Common myeloid progenitor, CD34-positive (primary cell): ENCODE measurements at places on chromosomes 1 and 21.

DNA sequence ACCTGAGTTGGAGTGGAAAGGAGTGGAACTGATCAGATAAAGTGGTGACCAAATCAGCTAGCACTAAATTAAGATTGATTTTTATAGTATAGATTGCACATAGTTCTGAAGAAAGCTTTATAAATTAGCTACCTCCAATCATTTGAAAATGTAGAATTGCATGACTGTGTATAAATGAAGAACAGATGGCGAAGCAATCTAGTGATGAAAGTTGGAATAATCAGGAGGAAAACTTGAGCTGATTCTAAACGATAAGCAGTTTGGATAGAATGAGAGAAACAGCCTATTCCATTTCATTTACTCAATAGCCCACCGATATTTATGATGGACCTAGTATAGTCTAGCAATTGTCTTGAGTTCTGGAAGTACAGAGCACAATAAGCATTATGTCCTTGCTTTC lies 661.5 kb downstream of the PLA2G4A start:
- DNase-seq, result no peak

GRCh38 chr1:162009501-162010174 lies 14.0 kb downstream of the OLFML2B start:
- no peak for DNase-seq

- DNase-seq, result no peak
Observed at GRCh38 chr1:89640440-89640839, 7.5 kb downstream of the LRRC8C start.

- no peak for DNase-seq
Observed at GRCh38 chr1:160560045-160560705, 19.1 kb downstream of the CD84 start.

- DNase-seq, result no peak
Observed at GRCh38 chr1:153608742-153609584, 4.0 kb downstream of the S100A16 start.

DNA sequence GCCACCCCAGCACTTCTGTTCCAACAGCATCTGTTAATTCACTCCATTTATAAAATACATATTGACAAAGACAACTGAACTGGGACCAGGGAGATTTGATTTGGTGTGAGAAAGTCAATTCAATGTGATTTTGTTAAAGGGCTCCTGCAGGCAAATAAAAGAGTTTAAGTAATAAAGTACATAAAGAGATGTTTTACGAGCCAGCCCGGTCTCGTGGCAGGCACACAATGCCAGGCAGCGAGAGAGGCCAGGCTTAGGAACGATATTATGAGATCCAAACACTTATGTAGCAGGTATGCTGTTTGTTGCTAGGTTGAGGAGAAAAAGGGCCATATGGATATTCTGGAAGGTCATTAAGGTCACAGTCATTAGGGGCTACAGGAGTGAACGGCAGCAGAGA lies 227.1 kb downstream of the KCTD3 start:
- DNase-seq, result no peak

- DNase-seq, result no peak
Observed at GRCh38 chr1:197763307-197763706, 12.0 kb downstream of the DENND1B start.

DNA sequence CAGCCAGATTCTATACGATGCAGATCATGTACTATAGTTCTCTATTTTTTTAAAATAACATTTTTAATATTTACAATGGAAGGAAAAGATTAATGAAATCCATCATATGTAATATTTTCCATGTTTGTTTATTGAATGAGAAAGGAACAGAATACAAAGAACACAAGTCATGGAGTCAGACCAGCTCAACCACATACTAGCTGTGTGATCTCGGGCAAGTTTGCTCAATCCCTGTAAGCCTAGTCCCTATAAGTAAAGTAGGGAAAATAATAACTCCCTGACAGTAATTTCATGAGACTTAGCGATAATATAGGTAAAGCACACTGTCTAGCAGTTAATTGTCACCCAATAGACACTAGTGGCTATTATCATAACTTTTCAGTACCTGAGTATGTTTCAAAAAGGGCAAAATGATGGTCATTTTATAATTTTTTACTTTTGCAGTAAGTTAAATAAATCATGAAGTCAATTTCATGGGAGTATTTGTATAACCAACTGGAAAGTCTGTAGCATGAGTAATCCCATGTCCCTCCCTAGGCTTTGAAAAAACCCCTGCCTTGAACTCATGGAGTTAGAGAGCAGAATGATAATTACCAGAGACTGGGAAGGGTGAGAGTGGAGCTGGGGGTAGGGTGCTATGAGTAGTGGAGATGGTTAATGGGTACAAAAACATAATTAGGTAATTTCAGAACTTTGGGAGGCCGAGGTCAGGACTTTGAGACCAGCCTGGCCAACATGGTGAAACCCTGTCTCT lies 37.0 kb upstream of the EPS15 start:
- no peak for DNase-seq

GRCh38 chr1:61183471-61184039 lies 101.2 kb downstream of the NFIA start:
- no peak for DNase-seq

DNA sequence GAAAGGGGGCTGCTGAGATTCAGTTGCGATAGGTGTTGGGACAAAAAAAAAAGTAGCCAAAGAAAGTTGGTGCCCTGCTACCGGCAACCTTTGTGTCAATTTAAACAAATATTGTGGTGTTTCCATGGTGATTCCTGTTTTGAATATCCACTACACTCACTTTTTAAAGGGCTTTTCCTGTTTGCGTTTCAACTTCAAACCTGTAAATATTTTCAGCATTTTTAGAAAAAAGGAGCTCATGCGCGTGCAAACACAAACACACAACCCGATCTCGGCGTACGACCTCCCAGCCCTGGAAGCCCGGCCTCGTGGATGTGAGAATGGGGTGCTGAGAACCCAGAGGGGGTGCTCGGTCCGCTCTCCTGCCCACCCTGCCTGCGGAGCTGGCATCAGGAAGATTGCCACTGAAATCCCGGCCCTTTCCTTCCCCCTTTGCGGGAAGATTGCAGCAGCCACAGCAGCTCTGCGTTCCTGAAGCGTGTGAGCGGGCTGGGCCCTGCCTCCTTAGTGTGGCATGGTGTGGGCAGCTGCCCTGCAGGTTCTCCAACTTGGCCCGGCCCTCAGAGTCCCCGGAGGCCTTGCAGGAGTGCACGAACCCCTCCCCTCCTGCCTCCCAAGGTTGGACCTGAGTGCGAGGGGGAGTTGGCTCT lies 34.8 kb downstream of the CASZ1 start:
- peak; percentile 8 for DNase-seq

DNA sequence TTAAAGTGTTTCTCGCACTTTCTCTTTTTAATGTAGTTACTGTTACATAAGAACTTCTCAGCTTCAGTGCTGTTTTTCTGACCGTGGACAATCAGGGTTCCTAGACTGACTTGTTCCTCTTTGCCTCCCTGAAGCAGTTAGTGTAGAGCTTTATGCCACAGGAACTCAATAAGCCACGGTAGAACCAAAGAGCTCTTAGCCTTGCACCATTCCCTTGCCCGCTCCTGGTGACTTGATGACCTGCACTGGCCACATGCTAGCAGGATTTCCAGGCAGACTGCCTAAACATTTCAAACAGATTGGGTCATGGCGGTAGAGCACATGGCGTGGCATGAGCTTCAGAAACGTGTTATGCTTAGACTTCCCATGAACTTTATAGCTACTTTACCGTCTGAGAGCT lies 18.8 kb upstream of the FASLG start:
- DNase-seq, result no peak

DNA sequence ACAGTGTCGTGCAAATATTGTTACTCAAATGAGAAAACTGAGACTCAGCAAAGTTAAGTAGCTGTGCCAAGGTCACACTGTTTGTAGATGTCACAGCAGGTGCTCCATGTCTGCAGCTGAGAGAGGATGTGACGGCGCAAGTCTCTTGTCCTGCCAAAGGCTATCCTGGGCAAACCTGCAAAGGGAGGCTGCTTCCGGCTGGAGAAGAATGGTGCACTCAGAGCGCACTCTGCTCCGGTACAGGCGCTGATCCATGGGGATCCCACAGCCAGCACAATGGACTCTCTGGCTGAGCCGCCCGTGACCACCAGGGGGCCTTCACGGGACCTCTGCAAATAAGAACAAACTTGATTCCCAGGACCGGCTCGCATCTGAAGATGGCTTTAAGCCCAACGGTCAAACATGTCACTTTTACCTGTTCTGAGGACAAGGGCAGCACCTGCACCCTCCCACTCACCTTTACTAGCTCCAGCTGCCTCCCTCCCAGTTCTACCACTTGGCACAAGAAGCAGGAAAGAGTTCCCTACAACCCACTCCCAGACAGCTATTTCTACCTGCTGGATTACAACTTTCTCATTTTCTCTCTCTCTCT lies 21.9 kb downstream of the RD3 start:
- peak; percentile 41 for DNase-seq

DNA sequence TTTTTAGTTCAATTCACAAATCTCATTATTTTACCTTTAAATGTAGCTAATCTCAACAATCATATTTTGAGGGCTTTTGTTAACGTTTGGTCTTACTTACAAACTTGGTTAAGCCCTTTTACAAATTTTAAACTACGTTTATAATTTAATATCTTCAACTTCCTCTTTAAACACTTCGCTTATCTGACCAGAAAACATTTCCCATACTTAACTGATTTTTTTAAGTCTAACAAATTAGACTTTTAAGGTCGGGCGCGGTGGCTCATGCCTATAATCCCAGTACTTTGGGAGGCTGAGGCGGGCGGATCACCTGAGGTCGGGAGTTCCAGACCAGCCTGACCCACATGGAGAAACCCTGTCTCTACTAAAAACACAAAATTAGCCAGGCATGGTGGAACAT lies 300.9 kb downstream of the LMX1A start:
- peak; percentile 91 for DNase-seq

- DNase-seq, result peak; percentile 50
Observed at GRCh38 chr1:199742547-199742946, 285.0 kb upstream of the NR5A2 start.

DNA sequence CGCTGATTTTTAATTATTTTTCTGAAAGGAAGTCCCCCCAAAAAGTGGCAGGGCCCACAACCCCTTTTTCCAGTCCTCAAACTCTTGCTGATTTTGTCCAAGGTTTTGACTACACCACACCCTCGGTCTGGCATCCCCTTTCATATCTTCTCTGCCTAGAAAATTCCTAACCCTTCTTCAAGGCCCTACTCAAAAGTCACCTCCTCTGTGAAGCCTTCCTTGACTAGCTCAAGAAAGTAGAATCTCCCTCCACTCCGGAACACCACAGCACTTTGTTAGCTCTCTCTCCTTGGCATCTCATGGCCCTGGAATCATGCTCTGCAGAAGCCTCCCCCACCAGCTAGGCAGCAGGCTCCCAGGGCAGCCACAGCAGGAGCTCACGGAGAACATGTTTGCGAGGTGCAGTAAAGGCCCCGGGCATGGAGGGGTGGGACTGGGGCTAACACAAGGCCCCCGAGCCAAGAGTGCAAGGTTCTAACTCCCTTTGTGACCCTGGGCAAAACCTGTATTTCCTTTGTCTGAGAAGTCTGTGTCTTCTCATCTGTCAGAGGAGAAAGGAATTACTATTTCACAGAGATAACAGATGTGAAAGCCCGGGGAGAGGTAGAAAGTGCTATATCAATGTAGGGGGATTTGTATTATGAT lies 17.7 kb upstream of the S100A7 start:
- DNase-seq, result no peak

GRCh38 chr1:46218443-46218842 lies 15.3 kb downstream of the LURAP1 start:
- no peak for DNase-seq

DNA sequence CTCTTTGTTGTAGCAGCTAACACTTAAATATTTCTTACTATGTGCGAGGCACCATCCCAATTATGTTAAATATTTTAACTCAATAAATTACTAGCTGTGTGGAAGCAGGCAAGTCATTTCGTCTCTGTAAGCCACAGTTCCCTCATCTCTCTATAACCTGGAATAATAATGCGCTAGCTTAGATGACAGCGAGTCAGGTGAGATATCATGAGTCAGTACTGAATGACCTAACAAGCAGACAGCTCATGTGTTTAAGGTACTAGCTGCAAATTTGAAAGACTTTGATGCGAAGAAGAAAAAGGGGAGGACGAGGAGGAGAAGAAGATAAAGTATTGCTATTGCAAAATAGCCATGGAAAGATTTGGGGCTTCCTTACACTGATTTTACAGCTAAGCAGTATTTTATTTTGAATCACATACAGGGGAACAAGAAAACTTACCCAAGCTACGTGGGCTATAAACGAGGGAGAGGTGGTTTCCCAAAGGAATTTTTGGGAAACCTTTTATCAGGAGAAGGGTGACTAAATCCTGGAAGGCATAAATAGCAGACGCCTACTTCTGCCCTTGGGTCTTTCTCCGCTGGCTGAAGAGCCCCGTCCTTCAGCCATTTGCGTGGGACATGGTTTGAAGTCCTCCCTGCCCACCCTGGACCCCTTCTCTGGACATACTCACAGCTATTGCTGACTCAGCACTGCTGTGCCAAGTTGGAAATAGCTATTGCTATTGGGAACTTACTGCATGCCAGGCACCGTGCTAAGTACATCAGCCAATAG lies 8.9 kb downstream of the CITED4 start:
- DNase-seq, result no peak

DNA sequence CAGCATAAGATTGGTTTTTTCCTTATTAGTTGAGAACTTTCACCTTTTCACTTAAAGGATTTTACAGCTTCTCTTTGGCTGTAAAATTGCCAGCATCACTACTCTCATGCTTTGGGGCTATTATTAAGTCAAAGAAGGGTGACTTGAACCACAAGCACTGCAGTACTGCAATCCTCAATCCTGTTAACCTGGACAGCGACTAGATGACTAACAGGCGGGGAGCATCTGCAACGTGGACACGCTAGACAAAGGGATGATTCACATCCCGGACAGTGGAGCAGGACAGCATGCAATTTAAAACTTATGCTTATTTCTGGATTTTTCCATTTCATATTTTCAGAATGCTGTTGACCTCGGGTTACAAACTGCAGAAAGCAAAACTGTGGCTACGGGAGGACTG lies 8.1 kb downstream of the ARV1 start:
- no peak for DNase-seq

GRCh38 chr1:155773221-155773620 lies 83.8 kb downstream of the GON4L start:
- no peak for DNase-seq

- no peak for DNase-seq
Observed at GRCh38 chr1:209367061-209367772, 216.3 kb upstream of the CAMK1G start.

DNA sequence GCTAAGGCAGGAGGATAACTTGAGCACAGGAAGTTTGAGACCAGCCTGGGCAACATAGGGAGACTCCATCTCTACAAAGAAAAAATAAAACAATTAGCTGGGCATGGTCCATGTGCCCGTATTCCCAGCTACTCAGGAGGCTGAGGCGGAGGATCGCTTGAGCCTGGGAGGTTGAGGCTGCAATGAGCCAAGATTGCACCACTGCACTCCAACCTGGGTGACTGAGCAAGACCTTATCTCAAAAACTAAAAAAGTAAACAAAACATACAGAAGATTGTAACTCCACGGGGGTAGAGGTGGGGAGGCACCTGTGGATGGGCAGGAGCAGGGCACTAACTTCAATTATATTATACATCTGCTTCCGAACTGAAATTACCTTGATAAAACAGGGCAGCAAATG lies 4.6 kb downstream of the S100B start:
- no peak for DNase-seq

- DNase-seq, result no peak
Observed at GRCh38 chr1:215479567-215479966, 87.5 kb upstream of the KCTD3 start.

- DNase-seq, result no peak
Observed at GRCh38 chr21:44024257-44024656, 12.1 kb downstream of the TRAPPC10 start.

- no peak for DNase-seq
Observed at GRCh38 chr1:39637361-39637760, 2.1 kb downstream of the HEYL start.
